ENCODE measurements at places on chromosomes 1 and 21.

DNA sequence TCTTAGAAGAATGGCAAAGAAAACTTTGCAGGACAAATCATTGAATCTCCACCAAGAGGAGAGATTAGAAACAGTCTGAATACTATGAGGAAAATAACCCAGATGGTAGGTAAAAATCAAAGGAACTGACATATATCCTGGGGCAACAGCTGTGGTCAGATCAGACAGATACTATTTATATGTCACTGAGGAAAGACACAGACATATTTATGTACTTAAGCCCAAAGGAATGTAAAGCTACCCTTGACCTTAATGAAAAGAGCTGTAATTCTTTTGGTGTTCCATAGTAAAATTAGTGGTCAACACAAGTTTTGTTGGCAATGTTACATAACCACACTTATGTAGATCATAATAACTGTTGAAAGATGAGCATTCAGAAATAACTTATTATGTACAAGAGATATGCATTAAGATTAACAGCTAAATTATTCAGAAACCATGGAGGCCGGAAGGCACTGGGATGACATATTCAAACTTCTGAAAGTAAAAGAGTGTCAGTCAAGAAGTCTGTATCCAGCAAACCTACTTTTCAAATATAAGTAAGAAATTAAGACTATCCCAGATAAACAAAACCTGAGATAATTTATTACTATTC, 166.1 kb upstream of the SAMSN1 start:
- DNase-seq = no peak

GRCh38 chr1:99887890-99888289, 37.7 kb downstream of the AGL start:
- no peak for DNase-seq

GRCh38 chr1:229434005-229434640, at the start of gene ACTA1:
TSS of gene ACTA1 (minus strand) at chr1:229434094. CDS start at chr1:229433115, 979 bp downstream.
- DNase-seq = no peak

DNA sequence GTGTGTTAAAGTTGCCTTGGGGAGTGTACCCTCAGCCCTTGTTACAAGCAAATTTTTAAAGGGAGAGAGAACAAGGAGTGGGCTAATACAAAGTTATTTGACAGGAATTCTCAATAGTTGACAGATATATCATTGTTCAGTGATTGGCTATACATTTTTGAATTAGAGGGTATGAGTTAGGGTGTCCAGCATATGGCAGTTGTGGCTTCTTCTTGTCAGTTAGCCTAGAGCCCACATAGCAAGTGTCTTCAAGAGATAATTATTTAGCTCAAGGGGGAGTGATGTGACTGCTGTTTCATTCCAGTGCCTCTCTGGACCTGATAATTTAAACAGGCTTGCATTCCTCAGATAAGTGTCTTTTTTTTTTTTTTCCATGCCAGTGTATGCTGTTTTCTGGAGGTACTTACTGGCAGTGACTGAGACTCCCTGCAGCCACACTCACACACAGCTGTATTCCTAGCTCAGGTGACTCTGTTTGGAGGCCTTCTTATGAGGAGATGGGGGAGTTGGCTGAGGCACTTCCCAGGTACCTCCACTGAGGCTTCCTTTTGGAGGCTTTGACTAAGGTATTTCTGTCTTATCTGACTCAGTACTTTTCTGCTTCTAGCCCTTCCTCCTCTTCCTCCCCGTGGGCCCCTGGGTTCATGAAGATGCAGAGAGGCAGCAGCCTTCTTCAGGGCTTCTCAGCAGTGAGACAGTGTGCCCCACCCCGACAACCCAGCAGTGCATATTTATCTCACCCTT, 32.3 kb downstream of the IVNS1ABP start:
- no peak for DNase-seq

DNA sequence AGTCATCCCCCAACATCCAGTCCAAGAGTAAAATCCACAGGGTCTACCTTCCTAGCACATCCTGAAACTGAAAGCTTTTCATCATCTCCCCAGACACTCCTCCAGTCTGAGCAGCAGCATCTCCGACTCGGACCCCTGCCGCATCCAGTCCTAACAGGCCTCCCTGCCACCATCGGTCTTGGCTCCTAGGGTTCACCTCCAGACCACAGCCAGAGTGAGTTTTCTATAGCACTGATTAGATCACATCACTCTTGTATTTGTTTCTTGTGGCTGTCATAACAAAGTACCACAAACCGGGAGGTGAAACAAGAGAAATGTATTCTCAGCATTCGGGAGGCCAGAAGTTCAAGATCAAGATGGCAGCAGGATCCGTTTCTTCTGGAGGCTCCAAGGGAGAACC, 187.8 kb downstream of the TOMM20 start:
- DNase-seq = no peak

DNA sequence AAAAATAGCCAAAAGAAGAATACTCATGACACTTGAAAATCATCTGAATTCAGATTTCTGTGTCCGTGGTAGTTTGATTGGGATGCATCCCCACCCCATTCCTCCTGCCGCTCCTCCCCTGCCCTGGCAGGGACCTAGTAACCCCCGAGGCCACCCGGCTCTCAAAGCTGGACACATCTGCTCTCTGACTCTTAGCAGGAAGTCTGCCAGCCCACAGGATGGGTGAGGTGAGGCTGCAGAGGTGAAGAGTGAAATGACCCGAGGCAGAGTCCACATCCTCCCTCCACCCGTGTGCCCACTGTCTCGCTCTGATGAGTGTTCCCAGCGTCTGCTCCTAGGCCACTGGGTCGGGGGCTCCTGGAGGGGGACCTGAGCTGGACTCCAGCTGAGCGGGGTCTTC, 308.5 kb upstream of the VAMP3 start:
- DNase-seq = no peak

DNA sequence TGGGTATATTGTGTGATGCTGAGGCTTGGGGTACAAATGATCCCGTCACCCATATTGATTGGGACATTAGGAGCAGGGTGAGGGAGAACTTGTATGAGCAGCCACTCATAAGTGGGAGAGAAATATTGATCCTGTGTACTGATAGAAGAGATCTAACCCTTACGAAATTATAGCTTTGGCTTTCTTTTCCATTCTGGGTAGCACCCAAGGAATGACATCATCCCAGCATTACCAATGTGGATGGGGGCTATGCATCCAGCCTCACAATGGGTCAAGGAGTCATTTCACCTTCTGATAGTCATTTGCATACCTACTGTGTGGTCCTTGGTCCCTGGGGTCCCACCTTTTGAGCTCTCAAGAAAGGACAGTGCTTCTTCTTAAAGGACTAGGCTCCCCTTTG, 1.9 kb upstream of the NAV1 start:
- no peak for DNase-seq

DNA sequence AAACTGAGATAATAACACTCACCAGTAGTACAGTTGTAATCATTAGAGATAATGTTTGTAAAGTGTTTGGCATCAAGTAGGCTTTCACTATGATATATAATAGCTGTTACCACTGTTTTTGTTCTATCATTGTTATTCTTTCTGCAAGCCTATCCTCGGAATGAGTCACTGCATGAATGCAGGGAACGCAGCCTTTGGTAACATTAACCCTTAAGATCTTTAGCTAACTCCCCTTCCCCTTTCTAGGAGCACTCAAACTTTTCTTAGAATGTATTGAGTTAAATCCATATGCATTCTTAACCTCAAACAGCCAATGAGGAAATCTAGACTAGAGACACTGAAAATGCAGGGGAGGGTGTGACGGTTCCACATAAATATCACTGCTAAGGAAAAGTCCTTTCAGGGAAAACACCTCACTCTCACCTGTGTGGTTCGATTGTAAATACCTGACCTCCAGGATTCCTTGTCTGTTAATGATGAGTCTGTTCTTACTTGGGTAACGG, 467.3 kb downstream of the SETD4 start:
- DNase-seq = no peak

- no peak for DNase-seq
Observed at GRCh38 chr21:39005502-39005787, 177.8 kb downstream of the PSMG1 start.

- no peak for DNase-seq
Observed at GRCh38 chr1:27108588-27108987, 46.3 kb downstream of the SLC9A1 start.

- no peak for DNase-seq
Observed at GRCh38 chr1:245827301-245827700, 672.5 kb downstream of the KIF26B start.
